NCI-H226 (cell line): ENCODE measurements at places on chromosomes 2 and 18.

DNA sequence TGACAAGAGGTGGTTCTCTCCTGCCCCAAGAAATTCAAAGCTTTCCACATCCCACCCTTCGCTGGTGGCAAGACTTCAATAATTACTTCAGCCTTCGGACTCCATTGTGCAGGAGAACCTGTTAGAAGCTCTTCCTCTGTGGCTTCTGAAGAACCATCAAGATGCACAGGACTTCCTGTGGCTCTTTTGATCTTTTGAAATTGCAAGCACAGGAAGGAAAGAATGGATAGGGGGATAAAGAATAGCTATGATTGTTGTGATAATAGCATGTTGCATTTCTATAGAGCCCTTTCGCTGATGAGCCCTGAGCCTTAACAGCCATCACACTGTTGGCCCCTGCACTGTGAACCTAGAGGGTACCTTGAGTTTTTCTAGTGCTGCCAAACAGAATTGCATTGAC, 7.4 kb downstream of the EPAS1 start:
- no peak for DNase-seq

DNA sequence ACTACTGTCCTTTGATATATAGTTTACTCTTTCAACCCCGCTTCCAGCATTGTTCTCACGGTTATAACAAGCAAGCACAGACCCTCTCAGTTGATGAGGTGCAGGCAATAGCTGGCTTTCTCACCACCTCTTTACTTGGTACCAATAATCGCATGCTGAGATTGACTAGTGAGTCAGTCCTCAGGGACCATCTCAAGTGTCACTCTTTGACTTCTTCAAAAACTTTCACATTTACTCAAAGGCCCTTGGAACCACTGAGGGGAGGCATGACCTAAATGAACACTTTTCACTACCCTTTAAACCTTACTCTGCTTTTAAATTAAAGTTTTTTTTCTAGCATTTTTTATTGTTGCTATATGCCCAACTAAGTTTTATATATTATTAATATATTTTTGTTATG, 101.8 kb downstream of the DAW1 start:
- DNase-seq = no peak

DNA sequence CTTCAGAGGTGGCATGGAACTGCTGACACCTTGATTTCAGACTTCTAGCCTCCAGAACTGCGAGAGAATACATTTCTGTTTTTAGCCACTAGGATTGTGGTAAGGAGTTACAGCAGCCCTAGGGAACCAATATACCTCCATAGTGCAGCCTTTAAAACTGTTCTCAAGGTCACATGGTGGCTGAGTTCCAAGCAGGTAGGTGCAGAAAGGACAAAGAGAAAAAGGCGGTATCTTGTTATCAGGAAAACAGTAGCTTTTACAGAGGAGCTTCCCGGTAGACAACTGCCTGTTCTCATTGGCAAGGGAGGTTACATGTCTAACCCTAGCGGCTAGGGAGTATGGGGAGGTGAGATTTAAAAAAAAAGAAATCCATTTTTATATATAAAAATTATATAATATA, 96.2 kb upstream of the BCL2L11 start:
- DNase-seq = no peak

DNA sequence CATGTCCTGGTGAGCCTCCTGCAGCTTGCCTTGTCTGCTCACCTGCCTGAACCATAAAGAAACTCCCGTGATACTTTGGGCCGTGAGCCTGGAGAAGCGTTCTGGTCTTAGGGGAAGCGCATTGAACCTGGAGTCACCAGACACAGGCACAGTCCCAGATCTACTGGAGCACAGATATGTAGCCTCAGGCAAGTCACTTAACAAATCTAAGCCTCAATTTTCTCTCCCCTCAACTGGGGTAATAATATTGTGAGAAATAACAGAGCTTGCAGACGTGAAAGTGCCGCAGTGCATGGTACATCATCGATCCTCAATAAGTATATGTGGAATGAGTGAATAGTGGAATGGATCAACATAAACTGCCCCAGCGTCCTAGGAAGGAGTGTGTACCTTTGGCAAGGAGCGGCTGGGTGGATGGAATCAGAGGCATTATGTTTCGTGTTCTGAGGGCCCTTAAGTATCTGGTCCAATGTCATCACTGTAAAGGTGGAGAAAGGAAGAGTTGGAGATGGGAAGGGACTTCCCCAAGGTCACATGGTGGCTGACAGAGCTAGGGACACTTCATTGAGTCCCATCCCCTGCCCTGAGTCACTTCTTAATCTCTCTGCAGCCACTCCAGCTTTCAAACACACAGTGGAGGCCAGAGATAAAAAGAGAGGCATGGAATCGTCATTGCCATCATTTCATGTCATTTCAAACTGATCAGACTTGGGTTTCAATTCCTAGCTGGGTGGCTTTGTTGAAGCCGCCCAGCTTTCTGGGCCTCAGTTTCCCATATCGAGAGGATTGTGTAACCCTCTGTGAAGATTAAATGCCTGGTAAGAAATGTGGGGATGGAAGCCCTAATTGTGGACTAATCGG, 172.4 kb downstream of the DDX1 start:
- DNase-seq = no peak

DNA sequence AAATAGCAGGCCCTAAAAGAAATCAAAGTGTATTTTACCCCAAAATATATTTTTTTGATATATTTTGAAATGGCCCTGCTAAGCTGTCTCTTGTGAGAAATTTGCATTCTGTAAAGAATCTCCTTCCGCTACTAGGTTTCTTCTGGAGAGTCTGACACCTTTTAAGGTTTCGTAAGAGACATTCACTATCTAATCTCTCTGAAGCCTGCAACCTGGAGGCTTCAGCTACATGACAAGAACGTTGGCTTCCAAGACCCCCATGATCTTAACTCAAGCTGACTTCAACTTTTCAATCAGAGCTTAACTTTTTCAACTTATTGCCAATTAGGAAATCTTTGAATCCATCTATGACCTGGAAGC, 1894.9 kb upstream of the LRRTM1 start:
- no peak for DNase-seq

GRCh38 chr18:24790347-24790746, 329.9 kb downstream of the HRH4 start:
- DNase-seq = no peak

DNA sequence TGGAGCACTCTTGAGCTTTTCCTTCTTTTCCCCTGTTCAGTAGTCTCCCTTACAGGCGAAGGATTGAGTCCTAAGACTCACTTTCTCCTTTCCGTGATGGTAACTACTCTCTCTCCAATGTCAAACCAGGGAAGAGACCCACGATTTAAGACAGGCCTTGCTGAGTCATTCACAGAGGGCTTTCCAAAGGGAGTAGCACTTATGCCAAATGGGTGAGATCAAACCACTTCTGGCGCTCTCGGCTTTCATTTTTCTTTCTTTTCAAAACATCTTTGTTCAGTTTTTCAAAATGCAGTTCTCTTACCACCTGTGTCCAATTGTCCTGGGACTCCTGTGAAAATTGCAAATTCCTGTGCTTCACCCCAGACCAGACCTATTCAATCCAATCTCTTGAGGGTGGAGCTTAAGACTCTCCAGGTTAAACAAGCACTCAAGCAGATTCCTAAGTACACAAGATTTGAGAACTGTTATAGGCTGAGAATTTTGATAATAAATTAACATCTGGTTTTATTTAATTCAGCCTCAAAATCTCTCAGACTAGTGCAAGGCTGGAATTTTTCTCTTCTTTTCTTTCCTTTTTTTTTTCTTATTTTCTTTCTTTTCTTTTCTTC, 14.4 kb upstream of the MRPL19 start:
- DNase-seq = no peak

- DNase-seq = no peak
These were observed 12.8 kb downstream of the TFPI start for GRCh38 chr2:187541086-187542085.

GRCh38 chr2:40752796-40753195, 300.9 kb upstream of the SLC8A1 start:
- DNase-seq = no peak
